Chondrocyte (in vitro differentiated cells): ENCODE measurements at places on chromosomes 3 and 15. TPM values are rescaled to one million over a fixed set of nuclear protein-coding genes. Genes with fewer than 3 reads are reported as not detected.
A peak's percentile ranks its signal among the peaks of the same experiment; 100 is the strongest.

DNA sequence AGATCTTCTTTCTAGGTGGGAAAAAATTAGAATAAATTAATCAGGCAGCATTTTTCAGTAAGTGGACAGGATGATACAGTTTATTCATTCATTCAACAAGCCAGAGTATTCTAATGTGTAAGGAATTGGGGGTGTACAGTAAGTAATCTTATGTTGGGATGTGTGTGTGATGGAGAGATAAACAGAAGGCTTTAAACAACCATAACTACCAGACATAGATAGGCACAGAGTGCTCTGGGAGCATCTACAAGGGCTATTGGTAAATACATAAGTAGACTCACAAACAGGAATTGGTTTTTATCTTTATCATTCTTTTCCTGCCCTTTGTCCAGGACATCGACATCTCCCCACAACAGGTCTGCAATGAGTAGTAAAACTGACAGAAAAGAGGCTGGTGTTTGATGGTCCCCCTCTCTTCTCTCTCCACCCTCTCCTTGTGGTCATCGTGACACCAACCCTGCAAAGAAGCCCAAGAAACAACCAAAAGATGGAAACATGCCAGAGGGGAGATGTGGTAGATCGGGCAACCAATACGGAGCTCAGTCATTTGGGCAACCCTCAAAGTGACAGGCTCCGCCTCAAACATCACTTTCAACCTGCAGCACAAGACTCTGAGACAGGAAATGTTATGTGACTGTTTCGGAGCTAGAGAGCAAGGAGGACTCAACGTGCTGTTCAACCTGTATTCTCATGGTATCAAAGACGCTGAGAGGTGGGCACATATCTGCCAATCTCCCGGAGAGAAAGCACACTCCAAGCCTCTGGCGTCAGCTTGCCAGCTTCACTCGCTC, 28.7 kb upstream of the B3GNT5 start:
- no peak overlapping the region for H3K27ac ChIP-seq
- H3K27me3 ChIP-seq, result peaks cover under 1% of the 10 kb centered on the region
- no peaks in the 10 kb centered on the region for H3K4me1 ChIP-seq

GRCh38 chr15:49852756-49853155, 231.9 kb downstream of the DTWD1 start:
- no peak overlapping the region for H3K4me3 ChIP-seq
- no peak for DNase-seq
- no peaks in the 10 kb centered on the region for H3K36me3 ChIP-seq
- peaks cover 12% of the 10 kb centered on the region for H3K4me1 ChIP-seq

- no peak overlapping the region for H3K27ac ChIP-seq
- H3K4me3 ChIP-seq, result no peak overlapping the region
- DNase-seq, result no peak
- H3K4me1 ChIP-seq, result no peaks in the 10 kb centered on the region
- H3K27me3 ChIP-seq, result no peaks in the 10 kb centered on the region
- no peaks in the 10 kb centered on the region for H3K36me3 ChIP-seq
These were observed 335.2 kb upstream of the MCTP2 start for GRCh38 chr15:93895976-93896770.

DNA sequence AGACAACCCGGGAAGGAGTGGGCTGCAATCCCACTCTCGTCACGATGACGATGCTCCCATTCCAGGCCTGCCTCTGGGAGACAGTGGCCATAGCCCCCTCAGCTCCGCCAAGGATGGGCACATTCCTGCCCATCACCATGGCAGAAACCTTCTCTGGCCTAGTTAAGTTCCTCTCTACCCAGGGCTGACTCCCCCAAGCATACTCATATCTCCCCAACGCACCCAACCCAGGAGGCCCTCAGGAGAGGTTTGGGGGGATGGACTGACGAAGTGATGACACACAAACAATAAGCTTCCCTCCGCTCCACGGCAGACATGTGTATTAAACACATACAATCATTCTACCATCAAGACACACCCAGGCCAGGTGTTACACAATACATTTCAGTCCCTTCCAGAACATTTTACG, 60.1 kb downstream of the VGLL4 start:
- H3K36me3 ChIP-seq, result peaks cover 26% of the 10 kb centered on the region
- H3K27me3 ChIP-seq, result no peaks in the 10 kb centered on the region

- no peaks in the 10 kb centered on the region for H3K36me3 ChIP-seq
- H3K27ac ChIP-seq, result peak overlapping the region; percentile 76
- no peak for DNase-seq
- peaks cover 12% of the 10 kb centered on the region for H3K4me1 ChIP-seq
- no peak overlapping the region for H3K4me3 ChIP-seq
These were observed 459.7 kb upstream of the EPHA6 start for GRCh38 chr3:96354742-96355141.

GRCh38 chr3:42508562-42508961, 6.1 kb downstream of the VIPR1 start:
- peaks cover under 1% of the 10 kb centered on the region for H3K4me1 ChIP-seq
- H3K36me3 ChIP-seq, result peaks cover 1% of the 10 kb centered on the region
- peaks cover 21% of the 10 kb centered on the region for H3K27me3 ChIP-seq

- H3K4me3 ChIP-seq, result no peak overlapping the region
- no peaks in the 10 kb centered on the region for H3K27me3 ChIP-seq
- DNase-seq, result no peak
- no peak overlapping the region for H3K27ac ChIP-seq
- peaks cover 22% of the 10 kb centered on the region for H3K36me3 ChIP-seq
These were observed 44.4 kb downstream of the CDAN1 start for GRCh38 chr15:42692536-42692935.

DNA sequence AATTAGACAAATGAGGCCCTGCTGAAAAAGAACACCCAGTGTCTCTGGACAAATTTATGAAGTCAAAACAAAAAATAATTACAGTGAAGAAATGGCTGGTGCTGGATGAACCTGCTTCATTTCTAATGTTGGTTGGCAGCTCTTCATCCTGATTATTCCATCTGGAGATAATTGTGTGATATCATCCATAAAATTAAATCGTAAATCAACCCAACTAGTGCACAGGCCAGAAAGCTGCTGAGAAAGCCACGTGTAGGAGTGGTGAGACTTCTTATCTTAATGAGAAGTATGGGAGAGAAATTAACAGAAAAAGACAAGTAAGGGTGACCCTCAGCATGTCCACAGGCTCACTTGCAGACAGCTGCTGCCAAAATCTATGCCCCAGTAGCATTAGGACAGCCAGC, 465.2 kb upstream of the TGFBR2 start:
- H3K36me3 ChIP-seq, result no peaks in the 10 kb centered on the region
- no peaks in the 10 kb centered on the region for H3K27me3 ChIP-seq
- H3K27ac ChIP-seq, result no peak overlapping the region
- no peaks in the 10 kb centered on the region for H3K4me1 ChIP-seq
- no peak overlapping the region for H3K4me3 ChIP-seq

- peaks cover 23% of the 10 kb centered on the region for H3K27me3 ChIP-seq
- H3K27ac ChIP-seq, result no peak overlapping the region
- H3K4me3 ChIP-seq, result no peak overlapping the region
- DNase-seq, result no peak
These were observed 70.5 kb upstream of the GOLGA8B start for GRCh38 chr15:34653992-34654391.

- no peak for DNase-seq
- H3K27me3 ChIP-seq, result no peaks in the 10 kb centered on the region
- H3K36me3 ChIP-seq, result no peaks in the 10 kb centered on the region
- no peak overlapping the region for H3K4me3 ChIP-seq
These were observed 213.1 kb upstream of the ADAMTS9 start for GRCh38 chr3:64900617-64901521.

DNA sequence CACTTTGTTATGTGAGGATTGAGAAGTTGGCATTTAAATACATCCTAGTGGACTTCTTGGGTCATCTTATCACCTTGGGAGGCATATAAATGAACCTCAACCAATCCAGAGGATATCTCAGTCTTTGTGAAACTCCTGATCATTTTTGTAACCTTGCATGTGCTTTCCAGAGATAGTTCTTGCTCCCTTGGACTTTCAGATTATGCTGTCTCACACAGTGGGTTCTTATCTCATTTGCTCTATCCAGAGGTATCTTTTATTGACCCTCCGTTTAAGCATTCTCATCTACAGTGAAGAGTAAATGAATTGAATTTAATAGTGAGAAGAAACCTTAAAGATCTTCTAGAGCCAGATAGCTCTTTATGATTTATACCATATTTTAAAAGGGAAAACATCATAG, 10.4 kb downstream of the ARMC8 start:
- H3K4me1 ChIP-seq, result peaks cover 6% of the 10 kb centered on the region
- no peak overlapping the region for H3K27ac ChIP-seq

GRCh38 chr3:146249921-146250320, 984 bp downstream of the PLSCR4 start:
- no peak overlapping the region for H3K27ac ChIP-seq
- peak overlapping the region; percentile 80 for H3K4me3 ChIP-seq
- H3K27me3 ChIP-seq, result no peaks in the 10 kb centered on the region
- DNase-seq, result no peak
- H3K4me1 ChIP-seq, result peaks cover 24% of the 10 kb centered on the region

- peaks cover 5% of the 10 kb centered on the region for H3K4me1 ChIP-seq
- no peaks in the 10 kb centered on the region for H3K36me3 ChIP-seq
- DNase-seq, result no peak
- no peaks in the 10 kb centered on the region for H3K27me3 ChIP-seq
- no peak overlapping the region for H3K4me3 ChIP-seq
- no peak overlapping the region for H3K27ac ChIP-seq
These were observed 49.2 kb downstream of the PROS1 start for GRCh38 chr3:93924491-93924890.

GRCh38 chr15:69843276-69843899, 254.3 kb downstream of the TLE3 start:
- H3K36me3 ChIP-seq, result no peaks in the 10 kb centered on the region
- no peak overlapping the region for H3K27ac ChIP-seq
- no peak overlapping the region for H3K4me3 ChIP-seq
- no peak for DNase-seq
- no peaks in the 10 kb centered on the region for H3K4me1 ChIP-seq
- H3K27me3 ChIP-seq, result peaks cover 2% of the 10 kb centered on the region

DNA sequence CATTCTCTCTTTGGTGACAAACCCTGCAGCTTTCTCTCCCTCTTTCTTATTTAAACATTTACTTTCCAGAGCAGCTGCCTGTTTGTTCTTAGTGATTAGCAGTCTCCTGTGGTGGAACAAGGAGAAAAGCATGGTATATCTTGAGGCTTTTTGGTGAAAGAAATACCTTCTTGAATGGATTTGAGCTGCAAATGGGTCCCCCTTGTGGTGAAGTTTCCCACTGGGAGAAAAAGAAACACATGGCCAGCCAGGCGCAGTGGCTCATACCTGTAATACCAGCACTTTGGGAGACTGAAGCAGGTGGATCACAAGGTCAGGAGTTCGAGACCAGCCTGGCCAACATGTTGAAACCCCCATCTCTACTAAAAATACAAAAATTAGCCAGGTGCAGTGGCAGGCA, 48.3 kb upstream of the ACP3 start:
- no peaks in the 10 kb centered on the region for H3K36me3 ChIP-seq
- no peak overlapping the region for H3K27ac ChIP-seq
- DNase-seq, result no peak
- no peak overlapping the region for H3K4me3 ChIP-seq
- H3K27me3 ChIP-seq, result peaks cover 13% of the 10 kb centered on the region

Gene FAH
- total RNA-seq, result 16.2 to 18.1 TPM (median 17.1 TPM) in 3 replicates

Gene BCL2A1
- total RNA-seq, result not detected in 3 replicates

Gene DPPA4
- total RNA-seq, result 0.22 to 0.37 TPM (median 0.33 TPM) in 3 replicates

Gene CX3CR1
- 0.12 TPM in 1 of 3 replicates, not detected in the others for total RNA-seq

Gene SLC28A2
- total RNA-seq, result not detected in 3 replicates

Gene RHCG
- not detected in 3 replicates for total RNA-seq

Gene CEMIP
- 138 to 146 TPM (median 143 TPM) in 3 replicates for total RNA-seq

Gene PLXNA1
- total RNA-seq, result 69.8 to 99.1 TPM (median 98.2 TPM) in 3 replicates

Gene CYP1A2
- total RNA-seq, result not detected in 3 replicates

Gene SCN11A
- total RNA-seq, result 0.07 TPM in 1 of 3 replicates, not detected in the others

Gene APH1B
- 12.0 to 20.1 TPM (median 17.4 TPM) in 3 replicates for total RNA-seq
